ENCODE measurements at places on chromosomes 6 and 20. TPM values are rescaled to one million over a fixed set of nuclear protein-coding genes. Genes with fewer than 3 reads are reported as not detected.

RAET1G gene
- polyA plus RNA-seq: not detected

ENPP3 gene
- not detected for polyA plus RNA-seq

BPI gene
- not detected for polyA plus RNA-seq

BANF2 gene
- polyA plus RNA-seq: not detected

- no peak overlapping the region for H3K4me3 ChIP-seq
- H3K27ac ChIP-seq: no peak overlapping the region
- no peaks in the 10 kb centered on the region for H3K27me3 ChIP-seq
These were observed 5.1 kb downstream of the PNRC1 start for GRCh38 chr6:89085409-89086205.

GRCh38 chr20:37881601-37882343, 21.2 kb upstream of the VSTM2L start:
- no peak overlapping the region for H3K27ac ChIP-seq
- H3K36me3 ChIP-seq: no peaks in the 10 kb centered on the region
- no peaks in the 10 kb centered on the region for H3K4me1 ChIP-seq
- DNase-seq: no peak

DNA sequence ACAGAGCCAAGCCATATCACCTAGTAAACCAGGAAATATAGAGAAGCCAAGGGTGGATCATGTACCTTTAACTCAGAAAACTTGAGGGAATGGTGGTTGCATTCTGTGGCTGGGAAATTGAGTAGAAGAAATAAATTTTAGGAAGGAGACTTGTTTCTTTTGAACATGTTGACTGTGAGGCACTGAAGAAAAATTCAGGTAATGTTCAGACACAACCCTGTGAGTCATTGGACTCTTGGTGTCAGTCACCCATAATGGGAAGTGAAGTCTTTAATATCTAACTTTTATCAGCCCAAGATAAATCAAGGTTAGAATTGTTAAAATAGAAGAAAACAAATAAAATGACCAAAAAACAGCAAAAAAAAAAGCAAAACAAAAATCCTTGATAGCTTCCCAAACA, 98.8 kb upstream of the GRIK2 start:
- no peak for DNase-seq
- no peak overlapping the region for H3K27ac ChIP-seq
- no peak overlapping the region for H3K4me3 ChIP-seq
- no peaks in the 10 kb centered on the region for H3K4me1 ChIP-seq

- peak overlapping the region; percentile 80 for H3K4me3 ChIP-seq
- peaks cover 12% of the 10 kb centered on the region for H3K36me3 ChIP-seq
- DNase-seq: no peak
- H3K27me3 ChIP-seq: no peaks in the 10 kb centered on the region
- H3K4me1 ChIP-seq: peaks cover 4% of the 10 kb centered on the region
- peak overlapping the region; percentile 80 for H3K27ac ChIP-seq
These were observed 549 bp upstream of the CSE1L start for GRCh38 chr20:49045440-49046086.

GRCh38 chr6:18680842-18681241, 293.7 kb downstream of the RNF144B start:
- H3K36me3 ChIP-seq: no peaks in the 10 kb centered on the region
- no peak overlapping the region for H3K4me3 ChIP-seq
- no peaks in the 10 kb centered on the region for H3K4me1 ChIP-seq
- H3K27ac ChIP-seq: no peak overlapping the region

DNA sequence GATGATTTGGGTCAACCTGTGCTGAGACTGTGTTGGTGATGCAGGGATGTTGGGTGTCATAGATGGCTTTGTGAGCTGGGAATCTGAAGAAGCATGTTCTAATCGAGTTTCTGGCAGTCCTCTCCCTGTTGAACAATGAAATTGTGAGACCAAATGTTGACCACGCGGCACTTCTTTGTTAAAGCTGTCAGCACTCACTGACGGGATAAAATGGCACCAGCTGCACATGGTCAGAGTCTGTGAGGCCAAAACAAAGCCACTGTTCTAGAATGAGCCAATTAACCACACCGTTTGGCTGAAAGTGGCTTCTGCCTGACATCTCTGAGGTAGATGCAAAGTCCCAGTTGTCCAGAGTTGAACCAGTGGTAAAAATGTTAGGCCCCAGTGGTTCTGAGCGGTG, 562.2 kb downstream of the KIF16B start:
- DNase-seq: no peak
- H3K36me3 ChIP-seq: no peaks in the 10 kb centered on the region
- H3K4me1 ChIP-seq: peaks cover 14% of the 10 kb centered on the region
- no peak overlapping the region for H3K4me3 ChIP-seq

DNA sequence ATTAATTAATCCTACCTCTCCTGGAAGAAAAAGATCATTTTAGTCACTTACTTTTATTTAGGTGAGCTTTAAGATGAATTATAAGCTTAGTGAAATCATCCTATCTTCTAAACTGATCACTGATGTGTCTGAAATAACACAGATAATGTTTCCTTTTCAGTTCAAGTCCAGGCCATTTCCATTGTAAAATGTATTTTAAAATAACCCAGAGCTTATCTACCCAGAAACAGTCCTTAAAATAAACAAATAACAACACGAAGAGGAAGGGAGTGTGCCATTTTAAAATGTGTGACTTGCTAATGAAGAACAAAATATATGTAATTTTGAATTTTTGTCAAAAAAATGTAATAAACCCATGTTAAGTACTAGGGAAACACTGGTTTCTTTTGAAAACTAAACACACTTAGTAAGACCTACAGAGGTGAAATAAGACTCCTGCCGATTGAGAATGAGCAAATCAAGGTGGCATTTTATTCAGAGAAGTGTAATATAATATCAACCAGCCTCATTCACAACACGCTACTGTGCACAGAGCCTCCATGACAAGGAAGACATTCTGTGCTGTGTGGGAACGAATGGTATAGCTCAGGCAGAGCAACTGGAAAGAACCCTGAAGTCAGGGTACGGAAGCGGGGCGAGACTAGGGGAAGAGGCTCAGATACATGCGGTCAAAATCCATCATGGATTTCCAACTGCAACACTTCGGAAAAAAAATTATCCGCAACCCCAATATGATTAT, 7.7 kb downstream of the LRP11 start:
- DNase-seq: no peak
- H3K4me3 ChIP-seq: no peak overlapping the region
- no peak overlapping the region for H3K27ac ChIP-seq
- peaks cover 5% of the 10 kb centered on the region for H3K27me3 ChIP-seq
- H3K4me1 ChIP-seq: peaks cover 7% of the 10 kb centered on the region
- H3K36me3 ChIP-seq: no peaks in the 10 kb centered on the region

DNA sequence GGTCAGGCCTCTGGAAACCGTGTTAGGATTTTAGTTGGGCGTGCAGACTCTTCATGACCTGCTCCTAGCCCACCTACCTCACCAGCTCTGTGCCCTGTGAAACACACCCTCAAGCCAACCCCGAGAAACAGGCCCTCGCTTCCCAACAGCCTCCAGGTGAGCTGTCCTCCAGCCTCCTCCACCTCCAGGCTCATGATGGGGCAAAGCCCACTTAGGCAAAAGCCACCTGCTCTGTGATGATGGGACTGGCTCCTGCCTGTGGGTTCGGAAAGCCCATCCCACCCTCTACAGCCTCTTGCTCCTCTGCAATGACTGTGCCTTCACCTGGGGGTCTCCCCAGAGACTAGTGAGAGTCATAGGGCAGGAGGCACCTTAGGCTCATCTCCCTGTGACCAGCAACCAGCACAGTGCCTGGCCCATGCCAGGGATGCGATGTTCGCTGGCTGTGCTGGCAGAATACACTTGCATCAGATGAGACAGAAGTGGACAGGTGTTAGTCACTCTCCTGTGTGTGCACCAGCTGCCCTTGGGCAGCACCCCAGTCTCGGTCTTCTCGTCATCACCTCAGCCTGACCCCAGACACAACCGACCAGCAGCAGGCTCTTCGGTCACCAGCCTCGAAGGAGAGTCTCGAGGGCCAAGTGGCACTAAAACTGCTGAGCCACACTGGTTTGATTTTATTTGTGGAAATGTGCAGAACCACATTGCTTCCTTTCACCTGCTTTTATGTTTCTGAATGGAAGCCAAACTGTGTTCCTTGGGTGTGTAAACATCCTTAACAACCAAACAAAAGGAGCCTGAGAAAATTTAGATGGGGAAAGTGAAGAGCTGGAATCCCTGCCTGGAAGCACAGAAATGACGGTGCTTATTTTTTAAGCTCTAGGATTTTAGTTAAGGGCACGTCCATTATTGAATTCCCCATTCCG, 10.7 kb downstream of the PXDC1 start:
- no peak overlapping the region for H3K4me3 ChIP-seq
- no peak overlapping the region for H3K27ac ChIP-seq
- peaks cover 8% of the 10 kb centered on the region for H3K4me1 ChIP-seq
- no peaks in the 10 kb centered on the region for H3K36me3 ChIP-seq
- no peak for DNase-seq

GRCh38 chr20:54820392-54820791, 345.0 kb downstream of the DOK5 start:
- H3K27ac ChIP-seq: no peak overlapping the region
- H3K4me1 ChIP-seq: no peaks in the 10 kb centered on the region
- no peak overlapping the region for H3K4me3 ChIP-seq
- no peaks in the 10 kb centered on the region for H3K27me3 ChIP-seq
- no peak for DNase-seq
- no peaks in the 10 kb centered on the region for H3K36me3 ChIP-seq
